ENCODE measurements at places on chromosomes 4 and X.
A peak's percentile ranks its signal among the peaks of the same experiment; 100 is the strongest.

DNA sequence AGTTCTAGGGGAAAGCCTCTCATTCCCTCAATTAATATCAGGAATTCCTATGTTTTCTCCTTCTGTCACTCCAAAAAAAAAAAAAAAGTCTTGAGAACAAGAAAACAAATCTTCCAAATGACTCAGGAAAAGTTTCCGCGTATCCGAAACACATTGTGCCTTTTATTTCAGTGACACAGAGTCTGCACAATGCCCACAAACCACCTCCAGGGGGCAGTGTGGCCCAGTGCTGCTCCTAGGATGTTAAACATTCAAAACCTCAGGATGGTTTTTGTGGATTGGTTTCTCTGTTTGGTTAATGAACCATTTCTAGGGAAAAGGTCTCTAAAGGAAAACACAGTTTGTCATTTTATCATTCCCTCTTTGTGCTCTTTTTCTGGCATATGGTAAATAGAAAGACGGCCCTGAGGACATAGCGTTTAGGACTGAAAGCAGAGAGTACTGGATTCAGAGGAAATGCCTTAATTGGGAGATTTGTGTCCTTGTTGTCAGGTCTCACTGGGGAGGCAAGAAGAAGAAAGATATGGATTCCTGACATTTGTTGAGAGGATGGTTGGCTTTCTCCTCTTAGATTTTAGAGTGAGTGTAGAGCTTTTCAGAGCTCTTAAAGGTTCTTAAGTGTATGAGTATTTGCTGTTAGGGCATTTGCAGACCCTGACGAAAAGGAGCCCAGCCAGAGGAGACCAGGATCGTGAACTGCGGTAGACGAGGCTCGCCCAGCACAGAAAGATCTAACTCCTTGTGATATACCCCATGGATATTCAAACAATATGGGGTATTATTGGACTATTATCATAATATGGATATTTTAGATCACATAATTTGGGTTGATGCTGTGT lies 65.7 kb upstream of the MAP9 start:
- DNase-seq: peak; percentile 78

DNA sequence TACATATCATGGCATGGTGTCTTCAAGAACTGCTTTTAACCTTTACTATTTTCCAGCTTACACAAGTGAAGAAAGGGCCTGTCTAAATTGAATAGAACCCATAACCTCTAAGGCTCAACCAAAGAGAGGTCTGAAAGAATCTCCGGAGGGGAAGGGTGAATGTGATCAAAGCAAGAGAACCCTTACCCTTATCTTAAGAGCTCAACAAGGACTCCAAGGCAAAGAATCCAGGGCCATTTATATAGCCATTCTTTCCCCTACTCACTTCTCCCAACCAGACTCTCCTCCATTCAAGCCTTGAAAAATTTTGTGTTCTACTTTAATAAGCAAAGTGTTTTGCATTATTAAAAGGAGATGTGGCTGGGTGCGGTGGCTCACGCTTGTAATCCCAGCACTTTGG lies 118.7 kb downstream of the SH3RF1 start:
- no peak for DNase-seq

- DNase-seq: peak; percentile 46
Observed at GRCh38 chr4:94390804-94391410, 48.3 kb upstream of the HPGDS start.

- no peak for DNase-seq
Observed at GRCh38 chrX:68396953-68397352, 36.3 kb downstream of the OPHN1 start.

GRCh38 chr4:102569200-102569599 lies 68.0 kb downstream of the NFKB1 start:
- DNase-seq: peak; percentile 67

- no peak for DNase-seq
Observed at GRCh38 chrX:13029637-13029886, 14.9 kb downstream of the FAM9C start.

- DNase-seq: no peak
Observed at GRCh38 chr4:154939851-154940250, 158.8 kb downstream of the RBM46 start.

DNA sequence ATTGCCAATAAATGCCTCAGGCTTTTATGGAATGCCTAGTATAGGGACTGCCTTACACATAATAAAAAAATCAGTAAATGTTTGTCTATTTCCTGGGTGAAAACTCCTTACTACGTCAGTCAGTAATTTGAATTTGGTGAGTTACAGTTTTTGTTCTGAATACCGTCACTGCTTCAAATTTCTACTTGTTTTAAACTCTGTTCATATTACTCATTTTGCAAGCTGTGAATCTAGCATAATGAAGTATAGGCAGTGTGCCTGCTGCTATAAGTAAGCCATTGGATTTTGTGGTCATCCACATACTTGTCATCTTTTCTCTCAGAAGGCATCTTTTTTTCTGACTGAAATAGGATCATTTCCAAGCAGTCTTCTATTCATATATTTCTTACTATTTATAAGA lies 43.1 kb downstream of the SYNPO2 start:
- no peak for DNase-seq

DNA sequence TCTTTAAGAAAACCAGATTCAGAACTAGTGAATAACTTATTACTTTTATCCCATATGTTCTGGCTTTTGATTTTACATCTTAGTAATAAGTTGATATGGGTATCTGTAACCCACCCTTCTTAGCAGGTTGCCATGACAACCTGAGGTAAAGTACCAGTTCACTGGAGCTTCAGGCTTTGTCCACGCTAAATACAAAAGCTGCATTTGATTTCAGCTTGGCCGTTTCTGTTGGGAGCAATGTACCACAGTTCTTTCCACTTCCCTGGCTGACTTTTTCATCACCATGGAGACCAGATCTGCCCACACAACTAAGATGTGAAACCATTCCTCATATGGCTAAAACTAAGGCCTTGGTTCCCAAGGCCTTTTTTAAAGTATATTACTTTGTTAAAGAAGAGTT lies 26.1 kb downstream of the KLHL34 start:
- DNase-seq: peak; percentile 1

- DNase-seq: no peak
Observed at GRCh38 chrX:64097891-64098290, 107.6 kb downstream of the AMER1 start.

DNA sequence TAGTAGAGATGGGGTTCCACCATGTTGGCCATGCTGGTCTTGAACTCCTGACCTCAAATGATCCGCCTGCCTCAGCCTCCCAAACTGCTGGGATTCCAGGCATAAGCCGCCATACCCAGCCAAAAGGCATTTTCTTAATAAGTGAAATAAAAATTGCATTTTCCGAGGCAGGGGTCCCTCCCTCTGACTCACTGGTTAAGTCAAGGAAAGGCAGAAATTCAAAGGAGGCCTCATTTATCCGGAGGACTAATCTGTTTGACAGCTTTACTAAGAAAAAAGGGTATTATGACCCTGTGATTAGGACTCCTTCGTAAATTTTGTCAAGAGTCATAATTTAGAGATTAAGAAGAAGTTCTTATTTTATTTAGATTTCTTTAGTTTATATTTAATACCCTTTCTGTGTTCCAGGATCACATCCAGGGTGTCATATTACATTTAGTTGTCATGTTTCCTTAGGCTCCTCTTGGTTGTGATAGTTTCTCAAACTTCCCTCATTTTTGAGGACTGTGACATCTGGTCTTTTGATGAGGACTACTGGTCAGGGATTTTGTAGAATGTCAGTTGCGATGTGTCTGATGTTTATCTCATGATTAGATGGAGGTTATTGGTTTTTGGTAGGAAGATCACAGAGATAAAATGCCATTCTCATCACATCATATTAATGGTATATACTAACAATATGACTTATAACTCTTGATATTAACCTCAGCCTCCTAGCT lies 753.7 kb upstream of the AMOT start:
- DNase-seq: no peak

- DNase-seq: no peak
Observed at GRCh38 chr4:69754926-69755580, 5.4 kb downstream of the SULT1B1 start.

DNA sequence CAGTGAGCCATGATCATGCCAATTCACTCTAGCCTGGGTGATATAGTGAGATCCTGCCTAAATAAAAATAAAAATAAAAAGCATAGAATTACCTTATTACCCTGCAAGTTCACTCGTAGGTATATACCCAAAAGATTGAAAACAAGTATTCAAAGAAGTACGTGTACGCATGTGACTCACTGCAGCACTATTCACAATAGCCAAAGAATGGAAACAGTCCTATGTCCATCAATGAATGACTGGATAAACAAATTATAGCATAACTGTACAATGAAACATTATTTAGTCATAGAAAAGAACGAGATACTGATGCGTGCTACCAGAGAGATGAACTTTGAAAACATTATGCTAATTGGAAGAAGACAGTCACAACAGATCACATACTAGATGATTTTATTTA lies 204.6 kb upstream of the DIAPH2 start:
- peak; percentile 44 for DNase-seq

DNA sequence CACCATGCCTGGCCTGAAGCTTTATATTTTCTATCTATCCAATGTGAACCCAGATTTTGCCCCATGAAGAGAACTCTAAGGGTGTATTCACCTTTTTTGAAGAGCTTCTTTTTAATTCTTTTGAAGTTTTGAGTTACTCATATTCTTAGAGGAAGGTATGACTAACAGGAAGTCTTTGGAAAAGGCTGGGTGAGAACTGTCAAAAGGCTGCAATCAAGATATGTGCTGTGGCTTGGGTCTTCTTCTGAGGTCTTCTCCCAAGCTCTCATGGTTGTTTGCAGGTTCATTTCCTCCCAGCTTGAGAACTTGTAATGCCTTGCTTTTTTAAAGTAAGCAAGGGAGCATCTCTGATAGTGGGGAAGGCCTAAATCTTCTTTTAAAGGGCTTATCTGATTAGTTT lies 3.1 kb upstream of the C4orf17 start:
- DNase-seq: no peak

- peak; percentile 95 for DNase-seq
Observed at GRCh38 chr4:48698029-48698971, 81.8 kb downstream of the FRYL start.

GRCh38 chr4:3312362-3312761 lies 19.5 kb downstream of the RGS12 start:
- no peak for DNase-seq

DNA sequence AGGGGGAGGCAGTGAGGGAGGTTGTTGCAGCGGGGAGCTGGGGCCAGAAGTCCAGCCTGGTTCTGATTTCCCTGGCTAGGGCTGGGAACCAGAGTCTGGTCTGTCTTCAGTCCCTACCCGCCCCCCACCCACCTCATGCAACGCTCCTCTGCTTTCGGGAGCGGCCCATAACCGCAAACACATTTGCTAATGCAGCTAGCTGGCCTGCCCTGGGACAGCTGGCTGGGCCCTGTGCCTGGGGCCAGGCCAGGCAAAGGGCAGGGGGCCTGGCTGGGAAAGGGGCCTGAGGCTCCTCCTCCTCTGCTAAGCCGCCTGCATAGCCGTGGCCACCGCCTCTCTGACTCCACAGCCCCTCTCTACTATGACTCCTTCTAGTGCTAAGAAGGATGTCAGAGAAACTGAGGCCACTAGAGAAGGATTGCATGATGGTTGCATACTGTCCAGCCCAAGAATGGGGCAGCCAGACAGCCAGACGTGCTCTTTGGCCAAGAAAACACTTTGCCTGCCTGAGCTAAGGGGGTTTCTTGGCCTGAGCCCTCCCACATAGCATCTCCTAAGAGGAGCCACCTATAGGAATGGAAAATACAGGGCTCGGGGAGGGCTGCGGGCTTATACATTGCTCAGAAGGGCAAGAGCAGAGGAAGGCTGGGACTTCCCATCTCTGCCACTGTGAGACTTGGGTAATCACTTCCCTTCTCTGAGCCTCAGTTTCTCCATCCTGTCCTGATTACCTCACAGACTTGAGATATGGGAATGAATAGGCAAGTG lies 76.9 kb downstream of the PJA1 start:
- no peak for DNase-seq

- DNase-seq: no peak
Observed at GRCh38 chr4:38870098-38870808, 2.6 kb downstream of the FAM114A1 start.

DNA sequence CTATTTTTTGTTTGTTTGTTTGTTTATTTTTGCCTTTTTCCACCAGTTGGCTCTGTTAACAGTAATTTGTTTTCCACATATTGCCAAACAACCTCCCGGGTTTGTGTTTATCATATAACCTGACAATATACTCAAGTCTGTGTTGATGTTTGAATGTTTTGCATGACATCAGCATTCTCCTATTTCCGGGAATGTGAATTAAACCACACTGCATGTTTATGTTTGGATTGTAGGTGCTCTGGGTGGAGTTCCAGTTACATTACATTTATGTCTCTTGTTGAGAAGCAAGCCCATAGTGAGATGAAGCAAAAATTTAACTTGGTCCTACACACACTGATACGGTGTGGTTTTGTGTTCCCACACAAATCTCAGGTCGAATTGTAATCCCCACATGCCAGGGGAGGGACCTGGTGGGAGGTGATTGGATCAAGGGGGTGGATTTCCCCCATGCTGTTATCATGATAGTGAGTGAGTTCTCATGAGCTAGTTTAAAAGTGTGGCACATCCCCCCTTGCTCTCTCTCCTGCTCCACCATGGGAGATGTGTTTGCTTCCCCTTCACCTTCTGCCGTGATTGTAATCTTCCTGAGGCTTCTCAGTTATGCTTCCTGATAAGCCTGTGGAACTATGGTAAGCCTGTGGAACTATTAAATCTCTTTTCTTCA lies 54.4 kb upstream of the CLNK start:
- peak; percentile 10 for DNase-seq

GRCh38 chr4:141625023-141625422 lies 11.4 kb upstream of the IL15 start:
- no peak for DNase-seq

DNA sequence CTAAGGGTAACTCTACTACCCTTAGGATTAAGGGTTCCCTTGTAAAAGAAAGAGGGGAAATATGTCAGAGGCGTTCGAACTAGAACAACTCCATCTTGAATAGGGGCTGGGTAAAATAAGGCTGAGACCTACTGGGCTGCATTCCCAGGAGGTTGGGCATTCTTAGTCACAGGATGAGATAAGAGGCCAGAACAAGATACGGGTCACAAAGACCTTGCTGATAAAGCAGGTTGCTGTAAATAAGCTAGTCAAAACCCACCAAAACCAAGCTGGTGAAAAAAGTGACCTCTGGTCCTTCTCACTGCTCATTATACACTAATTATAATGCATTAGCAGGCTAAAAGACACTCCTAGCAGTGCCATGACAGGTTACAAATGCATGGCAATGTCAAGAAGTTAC lies 922.0 kb downstream of the DMD start:
- no peak for DNase-seq

DNA sequence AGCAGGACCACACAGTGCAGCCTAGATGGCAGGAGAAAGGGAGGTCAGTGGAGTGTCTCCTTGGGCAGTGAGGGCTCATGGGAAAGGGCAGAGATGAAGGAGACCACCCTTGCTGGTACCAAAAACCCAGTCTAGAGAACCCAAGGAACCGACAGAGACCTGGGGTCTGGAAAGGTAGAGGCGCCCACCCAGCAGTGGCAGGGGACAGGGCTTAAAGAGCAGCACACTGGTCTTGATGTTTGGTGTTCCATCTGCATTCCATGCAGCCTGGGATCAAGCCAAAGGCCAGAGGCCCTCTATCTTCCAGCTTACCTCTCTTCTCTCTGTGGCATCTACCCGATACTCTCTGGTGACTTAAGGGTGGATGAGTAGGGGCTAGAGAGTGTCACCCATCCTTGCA lies 127.5 kb downstream of the PJA1 start:
- no peak for DNase-seq

GRCh38 chr4:7183161-7183560 lies 9.2 kb upstream of the SORCS2 start:
- DNase-seq: no peak

GRCh38 chrX:69127466-69127865 lies 37.8 kb downstream of the PJA1 start:
- no peak for DNase-seq
